Stimulated activated CD4-positive, alpha-beta T cell treated with anti-CD3 and anti-CD28 coated beads, Interleukin-12 subunit alpha, Interleukin-12 subunit beta, amount 100 ng/mL, for 4 hours (primary cell): ENCODE measurements at places on chromosomes 16 and 17.

GRCh38 chr17:39648616-39649366, 11.8 kb downstream of the STARD3 start:
- no peak for DNase-seq

DNA sequence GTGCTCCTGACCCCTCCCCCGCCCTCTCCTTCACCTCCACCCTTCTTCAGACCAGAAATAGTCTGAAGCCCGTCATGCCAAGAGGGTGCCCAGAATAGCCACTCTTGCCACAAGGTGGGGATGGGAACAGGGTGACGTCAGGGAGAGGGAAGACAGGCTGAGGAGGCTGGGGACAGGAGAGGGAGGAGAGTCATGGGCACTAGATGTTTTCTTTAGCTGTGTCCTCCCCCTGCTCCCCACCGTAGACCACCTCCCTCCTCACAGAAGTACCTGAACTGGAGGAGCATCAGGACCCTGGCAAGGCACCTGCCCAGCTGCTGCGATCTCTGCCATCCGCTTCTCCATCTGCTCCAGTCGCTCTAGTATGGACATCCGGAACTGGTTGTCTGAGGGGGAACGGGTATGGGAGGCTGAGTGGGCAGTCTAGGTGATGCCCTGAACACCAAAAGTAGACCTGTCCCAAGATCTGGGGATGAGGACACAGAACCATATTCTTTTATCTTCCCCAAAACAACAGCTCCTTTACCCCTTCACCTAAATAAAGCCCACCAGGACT, 6.6 kb upstream of the SPAG7 start:
- no peak for DNase-seq

- no peak for DNase-seq
Observed at GRCh38 chr16:73846007-73846330, 450.6 kb upstream of the PSMD7 start.

GRCh38 chr16:31488468-31489297, 5.8 kb downstream of the SLC5A2 start:
- DNase-seq = no peak
